ENCODE measurements at places on chromosomes 1 and 21.

GRCh38 chr1:193841857-193842256, 655.4 kb upstream of the B3GALT2 start:
- no peak for DNase-seq

DNA sequence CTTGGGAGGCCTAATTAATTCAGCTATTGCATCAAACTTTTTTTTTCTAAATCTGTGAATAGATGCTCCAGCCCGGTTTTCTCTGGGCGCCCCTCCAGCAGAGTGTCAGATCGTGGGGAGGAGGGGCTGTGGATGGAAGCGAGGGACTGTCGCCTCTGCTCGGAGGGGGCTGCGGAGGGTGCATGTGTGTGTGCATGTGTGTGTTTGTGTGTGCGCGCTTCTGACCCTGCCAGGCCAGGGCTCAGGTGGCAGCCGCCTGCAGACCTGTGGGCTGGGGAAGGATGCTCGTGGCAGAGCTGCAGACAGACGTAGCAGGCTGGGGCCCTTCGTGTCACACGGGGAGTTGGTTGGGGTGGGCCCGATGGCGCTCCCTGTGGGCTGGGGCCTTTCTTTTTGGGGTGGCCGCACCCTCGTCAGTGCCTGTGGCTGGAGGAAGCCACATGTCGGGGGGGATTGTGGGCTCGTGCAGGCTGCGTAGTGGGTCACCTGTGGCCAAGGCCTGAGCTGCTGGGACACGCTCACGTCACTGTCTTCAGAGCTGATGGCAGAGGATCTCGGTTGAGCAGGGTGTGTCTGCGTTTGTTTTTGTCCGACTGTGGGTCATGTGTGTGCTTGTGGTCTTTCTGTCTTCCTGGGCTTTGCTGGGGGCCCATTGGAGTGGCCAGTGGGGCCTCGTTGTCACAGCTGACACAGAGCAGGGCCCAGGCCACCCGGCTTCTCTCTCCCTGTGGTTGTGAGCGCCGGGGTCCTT, 2.8 kb downstream of the SKI start:
- peak; percentile 55 for DNase-seq

DNA sequence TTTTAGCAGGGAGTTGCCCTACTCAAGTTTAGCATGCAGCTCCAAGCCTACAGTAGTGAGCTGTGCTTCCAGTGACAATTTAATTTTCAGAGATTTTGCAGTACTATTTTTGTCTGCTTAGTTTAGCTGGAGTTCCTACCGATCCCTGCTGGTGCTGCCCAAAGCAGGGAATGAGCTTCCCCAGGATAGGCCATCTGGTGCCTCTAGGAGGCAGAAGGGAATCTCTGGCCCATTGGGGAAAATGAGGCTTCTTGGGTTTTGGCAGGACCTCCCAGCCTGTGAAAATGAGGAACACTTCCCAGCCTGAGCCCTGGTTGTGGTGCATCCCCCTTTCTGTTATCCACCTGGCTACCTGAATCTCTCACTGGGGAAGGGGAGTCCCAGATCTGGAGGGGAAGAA, 149.2 kb downstream of the RASAL2 start:
- no peak for DNase-seq

DNA sequence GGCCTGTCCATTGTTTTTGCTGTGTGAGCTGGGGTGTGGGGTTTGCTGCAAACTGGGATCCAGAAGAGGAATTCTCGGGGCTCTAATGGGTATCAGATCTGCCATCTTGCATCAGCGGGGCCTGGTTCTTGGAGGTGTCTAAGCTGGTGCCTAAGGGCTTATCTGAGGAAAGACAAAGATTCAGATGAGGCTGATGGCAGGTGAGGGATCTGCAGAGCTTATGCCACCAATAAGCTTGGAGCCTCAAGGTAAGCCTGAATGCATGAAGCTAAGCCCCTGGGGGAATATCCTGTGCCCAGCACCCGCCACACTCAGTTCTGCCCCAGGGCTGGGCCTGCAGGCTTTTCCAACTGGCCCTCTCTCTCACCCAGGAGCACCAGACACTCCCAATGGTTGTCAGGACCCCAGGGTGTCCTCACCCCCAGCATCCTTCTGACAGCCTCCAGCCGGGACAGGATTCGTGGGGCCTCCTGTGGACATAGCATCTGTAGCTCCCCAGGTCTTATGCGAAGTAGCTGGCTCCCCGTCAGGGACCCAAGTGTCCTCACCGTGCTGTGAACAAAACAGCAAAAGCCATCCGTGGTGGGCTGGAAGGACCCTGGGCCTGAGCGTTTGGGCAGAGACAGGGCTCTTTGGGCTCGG, 9.5 kb upstream of the GSTM3 start:
- no peak for DNase-seq

- DNase-seq = no peak
Measured at GRCh38 chr1:185627171-185627570, 107.0 kb upstream of the HMCN1 start.

All from Right ventricle myocardium superior (tissue), 1 donor.